Activated CD8-positive, alpha-beta memory T cell treated with anti-CD3 and anti-CD28 coated beads, Interleukin-2, amount 10 ng/mL, durations not matched to agents 7 days and 5 days (primary cell): ENCODE measurements at places on chromosomes 1 and 21. TPM values are rescaled to one million over a fixed set of nuclear protein-coding genes. Genes with fewer than 3 reads are reported as not detected.
A peak's percentile ranks its signal among the peaks of the same experiment; 100 is the strongest.

DNA sequence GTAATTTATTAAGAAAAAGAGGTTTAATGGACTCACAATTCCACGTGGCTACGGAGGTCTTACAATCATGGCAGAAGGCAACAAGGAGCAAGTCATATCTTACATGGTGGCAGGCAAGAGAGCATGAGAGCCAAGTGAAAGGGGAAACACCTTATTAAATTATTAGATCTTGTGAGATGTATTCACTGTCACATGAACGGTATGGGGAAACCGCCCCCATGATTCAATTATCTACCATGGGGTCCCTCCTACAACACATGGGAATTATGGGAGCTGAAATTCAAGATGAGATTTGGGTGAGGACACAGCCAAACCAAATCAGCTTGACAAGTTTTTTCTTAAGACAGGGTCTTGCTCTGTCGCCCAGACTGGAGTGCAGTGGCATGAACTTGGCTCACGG is 14.3 kb downstream of the DAP3 start:
- DNase-seq = no peak

DNA sequence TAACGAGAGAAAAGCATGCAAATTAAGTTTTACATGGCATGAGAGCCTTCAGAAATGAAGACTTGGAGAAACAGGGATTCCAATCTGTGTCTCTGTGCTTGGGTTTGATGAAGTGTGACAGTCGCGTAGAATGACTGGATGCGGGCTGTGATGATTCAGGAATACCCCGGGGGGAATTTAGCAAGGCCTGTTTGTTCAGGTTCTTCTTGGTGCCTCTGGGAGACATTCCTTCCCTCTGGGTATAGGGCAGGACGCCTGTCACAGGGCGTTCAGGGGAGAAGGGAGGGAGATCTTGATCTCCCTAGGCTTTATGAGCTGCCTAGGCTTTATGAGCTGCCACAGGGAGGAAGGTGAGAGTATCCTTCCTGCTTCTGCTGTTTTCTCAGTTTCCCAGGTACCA is 36.6 kb downstream of the DOP1B start:
- no peak for DNase-seq

DNA sequence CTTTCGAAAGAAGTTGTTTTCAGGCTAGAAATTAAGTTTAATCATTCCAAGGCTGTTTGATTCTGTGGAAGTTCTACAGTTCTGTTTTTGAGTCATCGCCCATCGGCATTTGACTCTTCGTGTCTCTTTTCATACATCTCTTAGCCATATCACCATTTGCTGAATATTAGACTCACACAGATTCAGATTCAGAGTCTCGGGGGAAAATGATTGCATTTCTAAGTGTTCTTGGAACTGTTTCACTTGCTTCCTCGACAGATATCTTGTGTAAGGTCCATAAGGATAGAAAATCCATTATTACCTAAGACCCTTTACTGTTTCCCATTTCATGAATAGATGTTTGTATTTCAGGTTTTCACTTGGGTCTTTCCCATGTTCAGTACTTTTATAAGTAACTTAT is 237.0 kb upstream of the SGIP1 start:
- no peak for DNase-seq

DNA sequence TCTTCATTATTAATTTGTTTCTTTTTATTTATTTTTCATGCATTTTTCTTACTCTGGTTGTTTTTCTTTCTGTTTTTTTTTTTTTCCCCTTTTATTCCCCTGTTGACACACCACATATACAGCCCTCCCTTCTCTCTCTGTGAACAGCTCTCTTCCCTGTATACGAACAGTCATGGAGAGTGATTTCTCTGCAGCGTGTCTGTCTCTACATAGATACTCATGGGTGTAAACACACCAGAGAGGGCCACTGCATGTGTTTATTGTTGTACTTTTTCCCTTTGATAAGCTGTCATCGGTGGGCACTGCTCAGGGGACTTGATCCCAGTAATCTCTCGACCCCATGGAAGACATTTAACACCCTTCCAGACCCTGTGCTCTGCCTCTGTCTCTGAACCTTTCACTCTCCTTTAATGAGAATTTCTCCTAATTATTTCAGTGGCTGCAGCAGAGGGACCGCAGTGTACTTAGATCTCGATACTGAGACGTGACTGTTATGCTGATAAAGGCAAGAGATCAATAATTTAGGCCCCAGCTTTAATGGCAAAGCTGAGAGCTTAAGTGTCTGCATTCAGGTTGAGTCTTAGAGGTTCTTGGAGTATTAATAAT is 113.1 kb downstream of the PBX1 start:
- DNase-seq = no peak

The MRPL24 gene
- 60.4 TPM for total RNA-seq

DNA sequence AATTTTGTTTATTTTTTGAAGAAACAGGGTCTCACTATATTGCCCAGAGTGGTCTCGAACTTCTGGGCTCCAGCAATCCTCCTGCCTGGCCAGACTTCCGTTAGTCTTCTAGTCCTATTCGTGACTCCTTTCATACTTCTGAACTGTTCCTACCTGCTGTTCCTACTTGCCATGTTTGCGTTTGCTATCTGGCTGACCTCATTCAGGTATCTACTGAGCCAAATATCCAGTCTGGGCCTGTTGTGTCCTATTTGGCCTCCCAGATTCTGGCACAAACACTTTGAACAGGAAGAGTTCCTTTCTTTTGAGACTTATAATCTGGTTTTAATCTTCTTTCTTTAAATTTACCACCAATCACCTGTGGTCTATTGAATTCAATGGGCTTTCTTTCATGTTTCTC is 6.9 kb upstream of the NR1I3 start:
- no peak for DNase-seq

DNA sequence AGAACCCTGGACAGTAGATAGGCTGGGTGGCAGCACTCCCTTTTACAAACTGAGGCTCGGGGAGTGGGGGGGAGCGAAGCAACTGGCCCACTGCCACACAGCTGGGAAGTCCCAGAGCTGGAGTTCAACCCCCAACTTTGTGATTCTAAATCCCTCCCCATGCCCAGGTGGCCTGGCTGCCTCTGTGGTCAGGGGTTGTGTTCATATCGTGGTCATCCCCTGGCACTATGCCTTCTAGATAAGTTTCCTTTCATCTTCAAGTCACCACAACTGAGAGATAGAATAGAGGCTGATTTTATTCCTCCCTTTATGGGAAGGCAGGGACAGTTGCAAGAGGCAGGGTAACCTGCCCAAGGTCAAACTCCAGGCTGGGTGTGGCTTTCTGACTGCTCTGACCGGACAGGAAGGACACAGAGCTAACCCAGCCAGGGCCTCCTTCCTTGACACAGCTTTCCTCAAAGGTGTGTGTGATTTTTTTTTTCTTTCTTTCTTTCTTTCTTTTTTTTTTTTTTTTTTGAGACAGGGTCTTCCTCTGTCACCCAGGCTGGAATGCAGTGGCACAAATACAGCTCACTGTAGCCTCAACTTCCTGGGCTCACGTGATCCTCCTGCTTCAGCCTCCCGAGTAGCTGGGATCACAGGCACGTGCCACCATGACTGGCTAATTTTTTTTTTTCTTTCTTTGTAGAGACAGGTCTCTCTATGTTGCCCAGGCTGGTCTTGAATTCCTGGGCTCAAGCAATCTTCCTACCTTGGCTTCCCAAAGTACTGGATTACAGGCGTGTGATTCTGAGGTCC is 18.4 kb upstream of the TNFRSF1B start:
- no peak for DNase-seq

DNA sequence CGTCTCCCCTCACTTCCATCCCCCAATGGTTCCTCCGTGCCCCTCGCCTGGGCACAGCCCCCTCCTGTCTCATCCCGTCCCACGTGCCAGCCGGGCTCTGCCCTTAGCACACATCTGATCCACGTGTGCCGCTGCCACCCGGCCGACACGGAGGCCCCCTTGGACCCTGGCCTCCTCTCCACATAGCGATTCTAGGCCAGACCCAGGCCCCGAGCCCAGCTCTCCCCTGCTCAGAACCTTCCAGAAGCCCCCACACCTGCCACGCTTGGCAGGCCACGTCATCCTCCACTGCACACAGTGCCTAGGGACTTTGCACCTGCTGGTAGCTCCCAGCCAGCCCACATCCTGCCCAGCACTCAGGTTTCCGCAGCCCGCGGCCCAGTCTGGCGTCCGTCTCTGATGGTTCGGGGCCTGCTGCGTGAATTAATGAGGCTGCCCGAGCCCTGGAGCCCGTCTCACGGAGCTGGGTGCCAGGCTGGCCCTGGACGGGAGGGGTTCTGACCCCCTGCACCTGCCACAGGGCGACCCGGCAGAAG is 20.1 kb downstream of the PLCH2 start:
- DNase-seq = peak; percentile 74

- no peak for DNase-seq
These were observed 494.7 kb upstream of the ADGRL2 start for GRCh38 chr1:81305997-81306452.

The LCE1A gene
- not detected for total RNA-seq

GRCh38 chr1:26036756-26037281 is 9.1 kb downstream of the SLC30A2 start:
- DNase-seq = no peak

DNA sequence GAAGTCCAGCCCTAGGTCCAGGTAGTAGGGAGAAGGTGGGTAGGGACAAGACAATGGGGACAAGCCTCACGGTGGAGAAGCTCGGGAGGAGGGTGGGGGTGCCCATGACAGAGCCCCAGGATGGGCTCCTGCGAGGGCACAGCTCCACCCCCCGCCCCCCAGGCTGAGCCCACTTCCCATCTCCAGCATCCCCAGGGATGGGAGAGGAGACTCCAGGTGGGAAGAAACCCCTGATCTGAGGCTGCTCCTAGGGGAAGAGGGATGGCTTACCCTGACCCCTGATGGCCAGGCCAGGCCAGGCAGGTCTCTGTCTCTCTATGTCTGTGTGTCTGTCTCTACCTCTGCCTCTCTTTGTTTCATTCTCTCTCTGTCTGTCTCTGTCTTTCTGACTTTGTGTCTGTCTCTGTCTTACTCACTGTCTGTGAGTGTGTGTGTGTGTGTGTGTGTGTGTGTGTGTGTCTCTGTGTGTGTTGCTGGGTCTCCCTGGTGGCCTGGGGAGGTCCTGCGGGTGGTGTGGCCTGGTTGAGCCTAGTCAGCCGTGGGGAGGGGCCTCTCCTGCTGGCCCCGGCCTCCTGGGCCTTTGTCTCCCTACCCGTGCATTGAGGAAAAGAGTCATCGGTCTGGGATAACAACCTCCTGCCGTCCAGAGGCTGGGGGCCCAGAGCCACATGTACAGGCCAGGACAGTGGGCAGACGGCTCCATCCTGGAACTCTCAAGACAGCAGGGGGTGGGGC is 45.7 kb downstream of the WNT9A start:
- no peak for DNase-seq

The GBP5 gene
- total RNA-seq = 279 TPM

- no peak for DNase-seq
These were observed 85.1 kb upstream of the CSF3R start for GRCh38 chr1:36567601-36568341.

- no peak for DNase-seq
These were observed 672.4 kb upstream of the ADAMTS5 start for GRCh38 chr21:27639286-27639685.
